Activated CD8-positive, alpha-beta T cell treated with anti-CD3 and anti-CD28 coated beads for 36 hours (primary cell): ENCODE measurements at places on chromosomes 7 and 10. TPM values are rescaled to one million over a fixed set of nuclear protein-coding genes. Genes with fewer than 3 reads are reported as not detected.

The C10orf71 gene
- not detected for total RNA-seq

The ZC3HAV1L gene
- 19.9 TPM for total RNA-seq

DNA sequence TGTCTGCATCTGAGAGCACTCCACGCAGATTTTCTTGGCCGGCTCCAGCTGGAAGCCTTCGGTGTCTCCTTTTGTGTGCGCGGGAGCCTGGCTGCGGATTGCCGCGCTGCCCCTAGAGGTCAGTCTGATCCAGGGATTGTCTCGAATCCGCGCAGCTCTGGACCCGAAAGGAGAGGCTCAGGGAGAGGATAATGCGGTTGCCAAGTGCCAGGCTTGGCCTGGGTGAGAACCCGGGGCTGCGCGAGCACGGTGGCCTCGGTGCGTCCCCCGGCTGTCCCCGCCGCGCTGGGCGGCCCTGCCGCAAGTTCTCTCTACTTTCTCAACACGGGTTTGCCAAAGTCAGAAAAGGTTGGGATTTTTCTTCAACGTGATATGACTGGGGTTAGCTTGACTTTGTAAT, 140.9 kb downstream of the ADCYAP1R1 start:
- peak; percentile 10 for DNase-seq
- peaks cover 18% of the 10 kb centered on the region for H3K27me3 ChIP-seq
- H3K4me3 ChIP-seq: no peak overlapping the region
- H3K36me3 ChIP-seq: no peaks in the 10 kb centered on the region
- H3K4me1 ChIP-seq: no peaks in the 10 kb centered on the region

The TPK1 gene
- total RNA-seq: 15.8 TPM

The KCNIP2 gene
- total RNA-seq: 3.1 TPM

The AKR1D1 gene
- not detected for total RNA-seq

- H3K4me3 ChIP-seq: peak overlapping the region; percentile 94
- peaks cover 19% of the 10 kb centered on the region for H3K36me3 ChIP-seq
- peaks cover 44% of the 10 kb centered on the region for H3K4me1 ChIP-seq
- DNase-seq: peak; percentile 77
- peak overlapping the region; percentile 98 for H3K27ac ChIP-seq
- no peaks in the 10 kb centered on the region for H3K27me3 ChIP-seq
Measured at GRCh38 chr10:59907918-59908807, 1.8 kb upstream of the CCDC6 start.

DNA sequence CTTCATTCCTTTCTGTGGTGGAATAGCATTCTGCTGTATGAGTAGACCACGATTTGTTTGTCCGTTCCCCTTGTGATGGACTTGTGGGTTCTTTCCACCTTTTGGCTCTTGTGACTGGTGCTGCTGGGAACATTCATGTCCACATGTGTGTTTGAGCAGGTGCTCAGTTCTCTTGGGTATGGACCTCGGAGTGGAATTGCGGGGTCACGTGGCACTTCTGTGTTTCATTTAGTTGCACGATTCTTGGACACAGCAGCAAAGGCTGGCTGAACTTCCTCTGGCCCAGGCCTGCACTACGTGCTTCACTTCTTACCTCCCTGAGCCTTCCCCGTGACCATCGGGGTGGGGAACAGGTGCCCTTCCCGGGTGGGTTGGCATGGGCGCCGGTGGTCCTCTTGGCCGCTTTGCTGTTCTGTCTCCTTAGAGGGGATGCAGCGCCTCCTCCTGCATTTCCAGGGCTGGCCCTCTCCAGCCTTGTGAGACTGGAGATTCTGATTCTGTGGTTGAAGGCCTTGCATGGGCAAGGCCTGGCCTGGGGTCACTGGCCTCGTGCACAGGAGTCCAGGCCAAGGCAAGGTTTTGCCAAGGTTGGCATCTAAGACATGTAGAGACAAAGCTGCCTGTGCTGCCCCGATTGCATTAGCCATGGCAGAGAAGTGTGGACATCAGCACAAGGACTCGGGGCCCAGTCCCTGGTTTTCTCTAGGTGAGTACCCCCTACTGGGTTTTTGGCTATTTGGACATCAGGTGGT, 25.1 kb downstream of the DOCK1 start:
- no peak overlapping the region for H3K4me3 ChIP-seq
- no peaks in the 10 kb centered on the region for H3K27me3 ChIP-seq
- H3K4me1 ChIP-seq: no peaks in the 10 kb centered on the region
- DNase-seq: no peak
- no peaks in the 10 kb centered on the region for H3K36me3 ChIP-seq

GRCh38 chr10:114239117-114239993, at the start of gene VWA2:
Gene VWA2 (plus strand): TSS chr10:114239254. CDS start chr10:114248714, 9,460 bp downstream.
- no peaks in the 10 kb centered on the region for H3K36me3 ChIP-seq
- H3K4me1 ChIP-seq: peaks cover 11% of the 10 kb centered on the region
- H3K27ac ChIP-seq: no peak within 1 kb of the TSS
- peak within 1 kb of the TSS; percentile 58 for H3K4me3 ChIP-seq

GRCh38 chr10:101040061-101040460, 9.0 kb downstream of the SFXN3 start:
- peaks cover 21% of the 10 kb centered on the region for H3K4me1 ChIP-seq
- no peak overlapping the region for H3K4me3 ChIP-seq
- H3K27me3 ChIP-seq: no peaks in the 10 kb centered on the region
- peaks cover 6% of the 10 kb centered on the region for H3K36me3 ChIP-seq
- no peak overlapping the region for H3K27ac ChIP-seq

GRCh38 chr7:106009503-106010226, 46.6 kb downstream of the CDHR3 start:
- H3K4me1 ChIP-seq: peaks cover 25% of the 10 kb centered on the region
- H3K27me3 ChIP-seq: peaks cover 2% of the 10 kb centered on the region
- DNase-seq: peak; percentile 86

- no peaks in the 10 kb centered on the region for H3K27me3 ChIP-seq
- no peak overlapping the region for H3K27ac ChIP-seq
- no peaks in the 10 kb centered on the region for H3K4me1 ChIP-seq
- DNase-seq: no peak
- no peak overlapping the region for H3K4me3 ChIP-seq
Measured at GRCh38 chr10:11387044-11387443, 224.4 kb downstream of the USP6NL start.

The EFCAB10 gene
- not detected for total RNA-seq

GRCh38 chr7:140593672-140593982, 47.0 kb downstream of the DENND2A start:
- no peak overlapping the region for H3K27ac ChIP-seq
- no peak overlapping the region for H3K4me3 ChIP-seq
- peaks cover 7% of the 10 kb centered on the region for H3K27me3 ChIP-seq
- H3K4me1 ChIP-seq: peaks cover 11% of the 10 kb centered on the region
- peak; percentile 45 for DNase-seq

- no peaks in the 10 kb centered on the region for H3K27me3 ChIP-seq
- DNase-seq: no peak
- no peaks in the 10 kb centered on the region for H3K36me3 ChIP-seq
- no peaks in the 10 kb centered on the region for H3K4me1 ChIP-seq
Measured at GRCh38 chr10:116007256-116007891, 265.6 kb downstream of the GFRA1 start.

- H3K27me3 ChIP-seq: no peaks in the 10 kb centered on the region
- peak within 1 kb of the TSS; percentile 95 for H3K27ac ChIP-seq
- DNase-seq: peak; percentile 85
- H3K4me3 ChIP-seq: peak within 1 kb of the TSS; percentile 87
Measured at GRCh38 chr10:87863053-87863943, at the start of the genes KLLN and PTEN. Gene KLLN (minus strand): TSS chr10:87863533. CDS start chr10:87862487, 1,046 bp downstream. Gene PTEN (plus strand): TSS chr10:87863625. CDS start chr10:87864470, 845 bp downstream.

The CLEC5A gene
- not detected for total RNA-seq

The PON1 gene
- total RNA-seq: not detected
